ENCODE measurements at places on chromosomes 11 and 22. TPM values are rescaled to one million over a fixed set of nuclear protein-coding genes. Genes with fewer than 3 reads are reported as not detected.

UBQLNL gene
- polyA plus RNA-seq: 0.09 TPM

ISX gene
- not detected for polyA plus RNA-seq

OR8B3 gene
- not detected for polyA plus RNA-seq

CNTN5 gene
- not detected for polyA plus RNA-seq

ART5 gene
- 6.4 TPM for polyA plus RNA-seq

NDUFC2 gene
- 711 TPM for polyA plus RNA-seq

LRRC74B gene
- polyA plus RNA-seq: not detected

ARL2 gene
- polyA plus RNA-seq: 216 TPM

CADM1 gene
- 16.5 TPM for polyA plus RNA-seq

GTSE1 gene
- polyA plus RNA-seq: 28.6 TPM

PRR33 gene
- polyA plus RNA-seq: not detected

ENDOD1 gene
- polyA plus RNA-seq: 0.76 TPM

LINC01488 gene
- not detected for polyA plus RNA-seq

APBB1 gene
- 10.6 TPM for polyA plus RNA-seq

SLC22A25 gene
- polyA plus RNA-seq: not detected

GRK3 gene
- polyA plus RNA-seq: 6.4 TPM

PKNOX2 gene
- 0.35 TPM for polyA plus RNA-seq

RAD9A gene
- 18.9 TPM for polyA plus RNA-seq

CYTH4 gene
- polyA plus RNA-seq: not detected

C11orf98 gene
- 507 TPM for polyA plus RNA-seq

C11orf87 gene
- 0.50 TPM for polyA plus RNA-seq

MAP6 gene
- polyA plus RNA-seq: 0.31 TPM
